ENCODE measurements at places on chromosomes 2 and 18.

GRCh38 chr2:68200157-68200787 is 42.6 kb downstream of the PNO1 start:
- DNase-seq = no peak

DNA sequence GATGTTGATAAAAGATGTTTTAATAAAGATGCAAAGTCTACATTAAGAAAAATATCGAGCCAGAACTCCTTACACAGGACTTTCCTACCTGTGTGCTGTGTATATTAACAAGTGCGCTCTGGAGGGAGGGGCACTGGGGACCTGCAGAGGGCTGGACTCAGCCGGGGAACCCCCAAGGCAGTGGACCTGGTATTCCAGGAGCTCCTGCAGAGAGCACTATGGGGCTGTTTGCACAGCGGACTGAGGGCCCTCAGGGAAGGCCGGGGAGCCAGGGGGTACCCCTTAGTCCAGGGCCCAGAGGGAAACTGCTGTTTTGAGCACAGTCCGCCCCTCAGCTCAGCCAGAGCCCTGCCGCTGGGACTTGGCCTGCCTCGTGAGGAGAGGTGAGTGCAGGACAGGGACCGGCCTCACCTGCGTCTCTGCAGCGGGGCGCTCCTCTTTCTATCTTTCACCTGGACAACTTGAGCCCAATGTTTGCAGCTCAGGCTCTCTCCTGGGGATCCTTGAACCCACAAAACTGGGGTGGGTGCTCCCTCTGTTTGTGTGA is 168.4 kb downstream of the ARL4C start:
- DNase-seq = no peak

DNA sequence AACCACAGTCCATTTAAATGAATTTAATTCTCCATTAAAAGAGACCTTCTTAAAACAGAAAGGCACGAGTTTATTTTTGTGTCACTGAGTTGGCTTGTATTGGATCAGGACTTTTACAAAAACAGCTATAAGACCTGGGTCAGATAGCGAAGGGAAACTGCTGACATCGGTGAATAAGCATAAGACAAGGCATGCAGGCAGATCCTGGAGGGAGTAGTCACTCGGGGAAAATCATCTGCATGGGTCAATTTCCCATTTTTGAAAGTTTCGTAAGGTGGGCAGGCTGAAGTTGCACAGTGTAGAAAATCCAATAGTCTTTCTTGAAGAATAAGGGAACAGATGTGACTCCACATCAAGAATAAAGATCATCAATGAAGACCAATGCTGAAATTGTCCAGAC is 12.9 kb downstream of the IL36B start:
- no peak for DNase-seq

DNA sequence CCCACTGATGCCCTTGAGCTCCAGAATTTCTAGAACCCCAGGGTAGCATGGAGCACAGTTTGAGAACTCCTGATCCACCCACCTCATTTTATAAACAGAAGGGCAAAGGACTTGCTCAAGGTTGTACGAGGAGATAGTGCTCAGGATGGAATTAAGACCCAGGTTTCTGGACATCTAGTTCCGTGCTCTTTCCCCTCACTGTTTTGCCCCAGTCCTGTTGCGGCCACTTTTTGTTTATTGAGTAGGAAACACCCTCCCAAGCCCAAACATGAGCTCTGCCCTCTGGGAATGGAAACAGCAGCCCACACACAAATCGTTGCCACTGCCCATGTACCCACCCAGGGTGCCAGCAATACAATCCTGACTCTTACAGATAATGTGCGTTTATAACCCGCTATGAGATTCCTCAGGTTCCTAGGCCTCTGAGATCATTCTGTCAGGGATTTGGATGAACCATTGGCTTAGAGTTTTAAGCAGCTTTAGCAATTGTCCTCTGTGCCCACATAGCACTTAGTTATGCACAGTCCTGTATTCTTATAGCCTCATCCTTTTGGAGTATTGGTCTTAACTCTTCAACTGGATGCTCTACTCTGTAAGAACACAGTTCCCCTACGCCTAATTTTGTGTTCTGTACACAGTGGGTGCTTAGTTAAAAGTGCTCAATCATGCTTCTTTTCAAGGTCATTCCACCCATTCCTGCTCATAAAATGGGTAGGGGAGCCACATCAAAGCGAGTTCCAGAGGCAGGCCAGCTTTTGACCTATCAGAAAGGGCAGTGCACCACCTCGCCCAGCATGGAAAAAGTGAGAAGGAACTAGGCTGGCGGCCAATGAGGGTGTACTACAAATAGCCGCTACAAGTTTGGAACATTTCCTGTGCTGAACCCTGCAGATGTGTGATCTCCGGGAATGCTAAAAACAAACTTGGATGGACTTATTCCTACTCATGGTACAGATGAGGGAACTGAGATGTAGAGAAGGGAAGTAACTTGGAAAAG is 60.3 kb upstream of the IGFBP2 start:
- DNase-seq = no peak

DNA sequence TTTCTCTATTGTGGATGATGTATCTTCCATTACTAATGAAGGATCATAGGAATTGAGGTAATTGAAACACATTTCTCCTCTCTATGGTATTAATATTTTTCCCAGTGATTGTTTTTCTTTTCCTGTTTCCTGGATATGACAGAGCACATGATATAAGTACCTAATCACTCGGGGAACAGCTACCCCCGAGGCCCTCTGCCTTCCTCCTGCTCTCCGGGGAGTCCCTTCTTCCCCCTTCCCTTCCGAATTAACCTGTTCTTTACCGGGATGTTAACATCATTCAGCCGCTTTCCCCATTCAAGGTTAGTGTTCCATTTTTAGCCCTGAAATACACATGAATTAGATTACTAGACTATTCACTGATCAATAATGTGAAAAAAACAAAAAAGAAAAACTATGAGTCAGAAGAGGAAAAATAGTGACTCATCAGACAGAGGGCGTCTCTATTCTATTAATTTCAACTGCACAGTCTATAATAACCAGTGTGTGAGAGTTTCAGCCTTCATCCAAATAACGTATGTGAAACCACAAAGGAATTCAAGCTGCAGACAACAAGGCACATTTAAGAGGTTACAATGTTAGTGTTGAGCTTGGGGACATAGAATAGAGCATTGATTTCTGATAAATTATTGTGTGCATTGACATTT is 450.8 kb downstream of the DLGAP1 start:
- DNase-seq = no peak

GRCh38 chr2:218733171-218734021 is 22.8 kb downstream of the TTLL4 start:
- no peak for DNase-seq

DNA sequence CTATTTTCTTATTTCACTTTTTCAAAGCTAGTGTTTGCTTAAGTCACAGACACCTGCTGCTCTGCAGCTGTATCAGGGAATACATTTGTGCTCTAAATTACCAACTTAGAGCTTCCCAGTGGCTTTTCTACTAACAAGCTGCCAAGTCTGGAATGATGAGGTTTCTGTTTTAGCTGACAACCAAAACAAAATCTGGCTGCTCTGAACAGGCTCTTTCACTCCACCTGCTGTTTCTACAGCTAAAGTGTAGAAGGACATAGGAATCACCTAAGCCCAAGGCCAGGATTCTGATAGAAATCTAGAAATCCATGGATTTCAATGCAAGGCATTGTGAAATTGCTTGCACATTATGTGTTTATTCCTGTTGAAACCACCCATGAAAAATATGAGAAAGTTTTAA is 201.2 kb downstream of the SUCLG1 start:
- no peak for DNase-seq
